ENCODE measurements at places on chromosomes 3 and 15.

GRCh38 chr3:46283881-46284450 lies 41.7 kb downstream of the CCR3 start:
- DNase-seq = no peak

GRCh38 chr3:126996905-126997304 lies 14.0 kb downstream of the PLXNA1 start:
- DNase-seq = no peak

- no peak for DNase-seq
Measured at GRCh38 chr15:26852980-26853379, 13.9 kb upstream of the GABRA5 start.

GRCh38 chr3:45455040-45455439 lies 66.7 kb downstream of the LARS2 start:
- no peak for DNase-seq

DNA sequence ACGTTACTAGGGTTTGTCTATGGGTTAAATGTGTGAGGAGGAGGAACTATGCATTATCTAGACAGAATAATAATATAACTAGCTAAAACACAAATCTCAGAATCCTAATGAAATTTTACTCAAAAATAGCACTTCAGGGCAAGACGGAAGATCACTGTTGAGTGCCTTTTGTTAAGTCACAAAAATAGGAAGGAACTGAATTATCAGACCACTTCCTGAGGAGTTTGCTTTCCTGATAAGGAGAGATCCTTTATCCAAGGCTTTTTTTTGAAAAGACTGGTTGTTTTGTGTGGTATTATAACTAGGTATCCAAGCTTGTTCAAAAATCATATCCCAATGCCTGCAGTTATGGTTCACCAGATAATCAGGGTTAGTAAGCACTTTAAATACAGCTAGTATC lies 34.6 kb downstream of the NR2E3 start:
- DNase-seq = no peak

GRCh38 chr3:23819599-23820360 lies 14.0 kb downstream of the UBE2E1 start:
- DNase-seq = no peak

- DNase-seq = no peak
Measured at GRCh38 chr15:41876689-41877088, 17.2 kb downstream of the SPTBN5 start.

- DNase-seq = no peak
Measured at GRCh38 chr3:140096037-140096436, 161.1 kb downstream of the CLSTN2 start.

- DNase-seq = no peak
Measured at GRCh38 chr3:161014843-161015749, 90.1 kb downstream of the B3GALNT1 start.

- no peak for DNase-seq
Measured at GRCh38 chr3:57729334-57730045, 26.6 kb upstream of the SLMAP start.

DNA sequence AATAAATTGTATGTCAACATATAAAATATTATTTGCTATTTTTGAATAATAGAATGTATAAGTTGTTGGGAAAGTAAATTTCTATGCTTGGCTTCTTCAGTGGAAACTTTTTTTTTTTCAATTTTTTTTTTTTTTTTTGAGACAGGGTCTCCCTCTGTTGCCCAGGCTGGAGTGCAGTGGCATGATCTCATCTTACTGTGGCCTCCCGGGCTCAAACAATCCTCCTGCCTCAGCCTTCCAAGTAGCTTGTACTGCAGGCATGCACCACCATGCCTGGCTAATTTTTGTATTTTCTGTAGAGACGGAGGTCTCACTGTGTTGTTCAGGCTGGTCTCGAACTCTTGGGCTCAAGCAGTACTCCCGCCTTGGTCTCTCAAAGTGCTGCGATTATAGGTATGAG lies 16.8 kb downstream of the MBNL1 start:
- DNase-seq = no peak

GRCh38 chr15:26475554-26475953 lies 297.3 kb downstream of the GABRB3 start:
- DNase-seq = no peak

DNA sequence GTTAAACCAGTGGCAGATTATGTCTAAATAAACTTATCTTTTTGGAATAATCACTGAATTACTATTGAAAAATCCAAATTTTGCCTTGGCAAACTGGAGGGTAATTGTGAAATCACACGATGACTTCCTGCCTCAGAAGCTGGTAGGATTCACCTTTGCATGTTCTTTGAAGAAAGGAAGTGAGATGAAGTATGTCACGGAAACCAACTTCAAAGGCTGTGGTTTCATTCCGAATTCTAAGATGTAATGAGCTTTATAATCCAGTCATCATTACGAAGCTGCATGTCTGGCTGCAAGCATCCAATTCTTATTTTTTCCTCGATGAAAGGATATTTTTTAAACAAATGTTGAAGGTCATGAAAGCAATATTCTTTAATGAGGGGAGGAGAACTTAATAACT lies 15.0 kb upstream of the ZBED2 start:
- DNase-seq = no peak

- DNase-seq = no peak
Measured at GRCh38 chr3:33159981-33160380, 46.2 kb downstream of the CRTAP start.

- DNase-seq = no peak
Measured at GRCh38 chr15:76401285-76401684, 64.7 kb downstream of the ISL2 start.

GRCh38 chr3:172646439-172647015 lies 64.3 kb downstream of the NCEH1 start:
- DNase-seq = no peak

DNA sequence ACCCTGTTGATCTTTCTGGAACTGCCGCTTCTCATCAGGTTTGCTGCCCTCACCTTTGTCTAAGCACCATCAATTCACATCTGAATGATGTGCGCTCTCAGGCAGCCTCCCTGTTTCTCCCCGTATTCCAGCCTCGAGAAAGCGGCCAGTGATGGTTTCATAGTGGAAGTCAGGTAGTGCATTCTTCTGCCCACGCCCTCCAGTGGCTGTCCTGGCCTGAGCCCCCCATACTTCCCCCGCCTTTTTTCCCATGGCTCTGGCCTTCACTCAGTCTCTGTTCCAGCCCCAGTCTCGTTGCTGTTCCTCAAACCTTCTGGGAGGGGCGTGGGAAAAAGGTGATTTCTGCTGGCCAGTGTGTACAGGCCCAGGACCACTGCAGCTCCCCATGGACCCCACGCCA lies 101.3 kb downstream of the ASB7 start:
- DNase-seq = no peak

DNA sequence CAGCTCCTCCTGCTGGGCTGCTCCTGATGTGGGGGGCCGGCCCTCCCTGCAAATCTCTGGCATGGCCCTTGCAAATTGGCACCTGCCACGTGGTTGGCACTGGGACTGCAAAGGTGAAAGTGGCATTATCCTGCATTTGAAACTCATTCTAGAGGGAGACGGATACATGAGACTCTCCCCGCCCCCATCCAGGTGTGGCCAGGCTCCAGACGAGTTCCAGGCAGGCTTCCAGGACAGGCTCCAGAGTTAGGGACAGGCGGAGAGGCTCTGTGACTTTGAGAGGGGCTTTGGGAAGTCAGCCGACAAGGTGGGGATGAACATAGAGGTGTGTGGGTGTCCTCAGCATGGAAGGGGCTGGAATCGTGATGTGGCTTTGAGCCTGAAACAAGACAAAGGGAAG lies 178.5 kb downstream of the APBA2 start:
- no peak for DNase-seq

GRCh38 chr15:77982127-77982490 lies 95.4 kb downstream of the TBC1D2B start:
- no peak for DNase-seq

- DNase-seq = no peak
Measured at GRCh38 chr3:173732237-173732636, 334.7 kb downstream of the NLGN1 start.

DNA sequence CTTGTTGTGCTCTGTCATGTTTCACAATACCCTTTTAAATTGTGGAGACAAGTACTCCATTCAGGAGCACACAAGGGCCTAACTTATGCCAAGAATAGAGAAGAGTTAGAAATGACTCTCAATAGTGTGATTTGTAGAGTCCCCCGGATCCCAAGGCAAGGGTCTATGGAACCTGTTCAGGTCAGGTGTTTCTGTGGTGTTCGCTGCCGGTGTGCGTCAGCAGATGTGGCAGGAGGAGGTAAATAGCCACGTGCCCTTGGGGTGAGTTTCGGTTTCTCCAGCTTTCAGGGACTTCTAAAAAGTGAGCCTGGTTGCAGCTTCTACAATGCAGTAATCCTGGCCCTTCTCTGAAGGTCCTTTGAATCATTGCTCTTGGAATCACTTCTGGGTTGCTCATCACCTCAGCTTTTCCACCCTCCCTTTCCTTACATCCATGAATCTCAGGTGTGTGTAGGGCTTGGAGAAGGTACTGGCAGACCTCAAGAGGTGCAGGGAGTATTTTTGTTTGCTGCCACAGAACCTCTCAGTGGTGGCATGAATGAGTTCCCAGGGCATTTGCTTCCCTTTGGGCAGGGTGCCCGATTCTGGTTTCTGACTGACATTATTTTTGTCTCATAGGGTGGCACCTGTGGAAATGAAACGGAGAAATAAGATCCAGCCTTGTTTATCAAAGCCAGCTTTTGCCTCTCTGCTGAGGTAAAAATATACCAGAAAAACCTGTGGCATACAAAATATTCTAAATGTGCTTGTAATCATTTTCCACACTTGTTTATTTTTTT lies 7.3 kb downstream of the ST3GAL6 start:
- no peak for DNase-seq

DNA sequence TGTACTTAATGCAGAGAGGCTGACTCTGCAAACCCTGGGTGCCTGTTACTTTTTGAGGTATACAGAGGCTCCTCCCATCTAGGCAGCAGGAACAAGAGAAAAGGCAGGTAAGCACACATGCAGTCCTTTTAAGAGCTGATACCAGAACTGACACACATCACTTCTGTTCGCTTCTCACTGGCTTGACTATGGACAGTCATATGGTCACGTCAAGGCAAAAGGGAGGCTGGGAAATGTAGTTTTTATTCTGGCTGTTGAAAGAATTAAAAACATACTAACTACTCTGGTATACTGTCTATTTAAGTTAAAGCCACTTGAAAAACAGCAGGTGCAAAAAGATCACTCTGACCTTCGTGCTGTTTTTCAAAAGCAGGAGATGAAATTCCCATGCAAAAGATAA lies 218.3 kb downstream of the CTNNB1 start:
- no peak for DNase-seq

DNA sequence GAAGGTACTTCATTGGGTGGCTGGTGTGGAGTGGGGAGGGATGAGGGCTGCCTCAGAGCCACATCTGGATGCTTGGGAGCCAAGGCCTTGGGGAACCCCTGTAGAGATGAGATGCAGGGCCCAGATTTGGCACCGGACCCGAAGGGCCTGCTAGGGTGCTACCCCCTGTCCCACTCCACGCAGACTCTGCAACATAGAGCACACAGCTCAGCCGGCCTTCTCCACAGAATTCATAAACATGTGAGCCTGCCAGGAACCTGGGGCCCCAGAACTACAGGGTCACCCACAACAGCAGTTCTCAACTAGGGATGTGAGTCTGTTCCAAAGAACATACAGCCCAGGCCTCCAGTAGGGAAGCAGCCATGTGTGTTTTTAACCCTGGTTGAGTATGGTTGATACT lies 62.8 kb downstream of the LRIG1 start:
- DNase-seq = no peak

GRCh38 chr15:93213281-93213680 lies 124.3 kb upstream of the RGMA start:
- no peak for DNase-seq

- DNase-seq = no peak
Measured at GRCh38 chr3:64803469-64803868, 115.7 kb upstream of the ADAMTS9 start.

DNA sequence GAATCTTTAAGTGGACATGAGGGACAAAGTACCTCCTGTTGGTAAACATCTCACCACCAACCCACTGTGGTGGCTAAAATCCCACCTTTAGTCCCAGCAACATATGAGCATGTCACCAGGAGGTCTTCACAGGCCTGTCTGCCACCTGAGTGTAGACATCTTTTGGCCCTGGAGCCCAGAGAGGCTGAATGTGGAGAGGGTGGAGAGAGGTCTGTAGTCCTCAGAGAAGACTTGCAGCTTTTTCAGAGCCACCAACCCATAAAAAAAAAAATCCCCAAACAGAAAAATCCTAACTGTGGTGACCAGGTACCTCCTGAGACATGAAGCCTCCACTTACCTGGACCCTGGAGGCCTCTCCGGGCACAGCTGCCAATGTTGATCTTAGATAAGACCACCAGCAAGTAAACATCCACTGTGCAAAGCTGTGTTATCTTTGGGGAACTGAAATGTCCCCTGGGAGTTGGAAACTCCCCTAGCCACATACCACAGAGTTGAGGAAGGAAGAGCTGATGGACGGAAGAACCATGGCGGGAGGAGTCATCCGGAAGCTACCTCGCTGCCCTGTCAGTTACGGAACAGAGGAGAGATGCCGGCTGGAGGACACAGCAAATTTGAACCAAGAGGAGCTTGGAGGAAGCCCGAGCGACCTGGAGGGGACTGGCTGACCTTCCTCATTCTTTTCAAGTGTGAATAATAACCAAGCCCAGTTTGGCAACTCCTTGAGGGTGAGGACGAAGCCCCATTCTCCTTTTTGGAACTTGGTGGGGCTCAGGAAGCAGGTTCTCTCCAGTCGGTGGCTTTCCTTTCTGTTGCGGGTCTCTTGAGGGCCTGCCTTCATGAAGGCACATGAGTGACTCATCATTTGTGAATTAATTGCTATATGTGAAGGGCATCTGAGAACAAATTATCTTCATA lies at the start of gene GHRL:
Gene GHRL, minus strand, starts transcription at position 443 of the 915 bp plus-strand sequence. CDS start 2,767 bp downstream, outside the sequence.
- peak; percentile 10 for DNase-seq

DNA sequence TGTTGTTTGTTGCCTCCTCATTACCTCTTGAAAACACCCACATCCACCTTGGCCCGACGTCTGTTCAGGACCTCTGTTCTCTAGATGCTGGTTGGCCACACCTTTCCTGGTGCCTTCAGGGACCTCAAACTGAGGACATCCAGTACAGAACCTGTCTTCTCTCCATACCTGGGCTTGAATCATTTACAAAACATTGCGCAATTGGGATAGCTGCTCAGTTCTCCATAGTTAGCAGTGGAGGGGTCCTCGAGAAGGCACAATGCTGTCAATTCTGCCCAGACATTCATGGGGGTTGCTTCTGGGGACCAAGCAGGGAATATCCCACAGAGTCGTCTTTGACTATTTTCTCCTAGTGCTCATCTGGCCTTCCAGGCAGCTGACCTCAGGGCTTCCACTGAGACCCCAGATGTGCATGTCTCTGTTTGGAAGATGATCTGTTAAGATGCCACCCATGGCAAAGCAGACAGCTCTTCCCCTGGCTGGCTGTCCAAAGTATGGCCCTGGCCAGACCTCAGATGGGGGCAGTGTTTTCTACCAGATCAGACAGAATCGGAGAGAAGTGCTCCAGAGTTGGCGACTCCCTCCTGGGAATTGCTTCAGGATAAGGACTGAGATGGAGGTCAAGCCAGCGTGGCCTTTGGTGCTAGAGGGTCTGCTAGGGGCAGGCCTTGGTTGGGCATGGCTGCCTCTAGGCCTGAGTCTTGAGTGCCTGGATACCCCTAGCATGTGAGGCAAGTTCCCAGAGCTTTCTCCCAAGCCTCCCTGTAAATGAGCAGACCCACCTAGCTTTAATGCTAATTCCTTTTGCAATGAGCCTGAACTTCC lies 46.1 kb downstream of the CHCHD6 start:
- no peak for DNase-seq

- DNase-seq = no peak
Measured at GRCh38 chr3:147002721-147003120, 397.6 kb upstream of the PLSCR5 start.

Measured in hematopoietic multipotent progenitor cell treated with erythropoietin and hydrocortisone succinate and interleukin-3 and kit ligand, for 17 days (in vitro differentiated cells).